Stimulated activated CD8-positive, alpha-beta memory T cell treated with anti-CD3 and anti-CD28 coated beads, Interleukin-7, amount 100 ng/mL, for 1 hour (primary cell): ENCODE measurements at places on chromosomes 1 and 21.

DNA sequence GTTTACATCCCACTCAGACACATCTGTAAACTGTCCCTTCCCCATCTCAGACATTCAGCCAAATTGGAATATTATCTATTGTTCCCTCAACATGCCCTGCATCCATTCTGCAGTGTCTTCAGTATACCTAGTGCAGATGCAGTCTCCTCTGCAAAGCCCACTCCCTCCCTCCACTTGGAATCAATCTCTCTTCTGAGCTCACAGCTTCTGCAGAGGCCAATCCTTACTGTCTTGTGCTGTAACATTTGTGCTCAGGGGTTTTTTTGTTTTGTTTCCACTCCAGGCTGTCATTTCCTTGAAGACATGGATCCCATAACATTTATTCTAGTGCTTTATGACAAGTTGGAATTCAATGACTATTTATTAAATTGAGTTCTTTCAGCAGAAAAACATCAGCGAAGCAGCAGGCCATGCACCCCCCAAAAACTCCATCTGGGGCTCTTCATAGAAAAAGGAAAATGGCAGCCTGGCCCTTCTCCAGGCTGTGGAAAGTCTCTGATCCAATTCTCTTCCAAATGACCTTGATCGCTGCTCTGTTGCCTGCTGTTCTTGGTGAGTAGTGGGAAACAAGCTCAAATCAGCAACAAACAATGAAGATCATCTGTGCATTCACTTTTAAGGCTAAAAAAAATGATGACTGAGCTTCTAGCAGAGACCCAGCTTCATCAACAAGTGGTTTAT lies 8.7 kb downstream of the C4BPA start:
- DNase-seq: no peak

DNA sequence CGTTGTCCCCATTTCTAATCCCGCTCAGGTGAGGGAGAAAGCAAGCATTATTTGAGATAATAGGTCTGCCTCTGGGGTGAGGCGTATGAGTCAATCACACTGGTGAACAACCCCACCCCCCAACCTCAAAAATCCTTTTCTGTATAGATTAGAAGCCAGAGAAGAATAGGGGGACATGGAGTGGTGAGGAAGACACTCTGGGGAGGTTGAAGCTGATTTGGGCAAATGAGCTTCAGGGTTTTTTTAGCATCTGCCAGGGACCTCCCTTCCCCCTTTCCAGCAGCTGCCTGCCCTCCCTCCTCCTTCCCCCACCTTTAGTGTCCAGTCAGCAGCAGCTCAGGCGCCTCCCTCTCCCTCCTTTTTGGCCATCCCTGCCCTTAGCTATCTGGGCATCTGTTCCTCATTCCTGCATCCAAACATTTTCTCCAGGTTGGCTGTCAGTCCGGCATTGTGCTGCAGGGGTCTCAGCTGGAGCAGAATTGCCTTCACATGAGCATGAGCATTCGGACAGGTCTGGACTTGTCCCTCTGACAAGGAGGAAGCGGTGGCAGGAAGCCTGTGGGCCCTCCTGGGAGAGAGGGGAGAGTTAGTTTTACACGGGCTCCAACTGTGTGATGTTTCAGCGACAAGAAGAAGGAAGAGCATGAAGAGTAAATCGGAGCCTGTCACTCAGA lies 30.8 kb upstream of the PTGFRN start:
- no peak for DNase-seq

GRCh38 chr1:218374401-218375353 lies 29.5 kb downstream of the TGFB2 start:
- DNase-seq: no peak

DNA sequence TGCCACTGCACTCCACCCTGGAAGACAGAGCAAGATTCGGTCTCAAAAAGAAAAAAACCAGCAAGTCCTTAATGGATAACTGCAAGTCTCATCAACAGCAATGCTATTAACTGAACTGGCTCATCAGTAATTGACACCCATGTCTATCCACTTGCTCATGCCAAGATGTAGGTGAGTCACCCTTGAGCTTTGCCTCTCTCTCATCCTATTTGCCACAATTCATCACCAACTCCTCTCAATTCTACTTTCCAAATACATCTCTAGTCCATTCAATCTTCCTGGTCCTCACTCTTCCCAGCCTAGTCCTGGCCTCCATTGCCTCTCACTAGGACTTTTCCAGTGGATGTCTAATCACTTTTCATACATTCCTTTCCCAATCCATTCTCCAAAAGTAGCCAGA lies 103.7 kb upstream of the PRMT6 start:
- no peak for DNase-seq

DNA sequence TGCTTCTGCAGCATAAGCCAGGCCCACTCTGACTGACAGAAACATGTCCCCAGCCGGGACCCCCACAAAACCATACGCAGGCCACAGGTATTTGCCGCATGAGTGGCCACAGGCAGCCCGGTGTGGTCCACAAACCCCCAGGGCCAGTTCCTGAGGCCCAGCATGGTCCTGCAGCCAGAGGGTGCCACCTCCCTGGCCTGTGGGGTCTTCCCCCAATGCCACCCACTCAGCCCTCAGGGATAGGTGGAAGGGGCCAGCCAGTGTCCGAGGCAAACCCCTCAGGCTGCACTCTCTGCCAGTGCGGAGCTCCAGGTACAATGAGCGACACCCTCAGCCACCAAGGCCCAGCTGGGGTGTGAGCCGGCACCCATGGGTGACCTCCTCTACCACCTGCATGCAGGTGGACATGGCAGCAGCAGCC lies 43.5 kb downstream of the UBE2G2 start:
- no peak for DNase-seq

GRCh38 chr1:52662645-52663313 lies 29.8 kb downstream of the SHISAL2A start:
- DNase-seq: no peak

- no peak for DNase-seq
Measured at GRCh38 chr1:153663211-153663610, 4.7 kb downstream of the SNAPIN start.

DNA sequence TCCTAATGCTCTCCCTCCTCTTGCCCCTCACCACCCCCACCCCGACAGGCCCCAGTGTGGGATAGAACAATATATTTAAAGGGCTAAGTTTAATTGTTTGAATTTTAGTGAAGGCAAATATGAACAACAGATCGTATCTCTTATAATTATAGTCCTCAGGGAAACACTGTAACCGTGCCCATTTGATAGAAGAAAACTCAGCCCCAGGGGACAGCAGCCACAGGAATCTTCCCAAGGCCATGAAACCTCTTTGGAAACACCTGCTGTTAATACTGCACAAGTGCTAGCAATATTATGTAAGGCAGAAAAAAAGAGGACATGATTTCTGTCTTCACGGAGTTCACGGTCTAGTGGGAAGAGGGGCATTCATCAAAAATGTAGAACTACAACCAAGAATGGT lies 142.2 kb downstream of the URB2 start:
- DNase-seq: no peak

GRCh38 chr1:246111570-246111969 lies 395.5 kb downstream of the SMYD3 start:
- DNase-seq: no peak

- no peak for DNase-seq
Measured at GRCh38 chr21:30478004-30478403, 2.2 kb downstream of the KRTAP19-1 start.

- no peak for DNase-seq
Measured at GRCh38 chr1:66943361-66943969, 18.7 kb downstream of the MIER1 start.

DNA sequence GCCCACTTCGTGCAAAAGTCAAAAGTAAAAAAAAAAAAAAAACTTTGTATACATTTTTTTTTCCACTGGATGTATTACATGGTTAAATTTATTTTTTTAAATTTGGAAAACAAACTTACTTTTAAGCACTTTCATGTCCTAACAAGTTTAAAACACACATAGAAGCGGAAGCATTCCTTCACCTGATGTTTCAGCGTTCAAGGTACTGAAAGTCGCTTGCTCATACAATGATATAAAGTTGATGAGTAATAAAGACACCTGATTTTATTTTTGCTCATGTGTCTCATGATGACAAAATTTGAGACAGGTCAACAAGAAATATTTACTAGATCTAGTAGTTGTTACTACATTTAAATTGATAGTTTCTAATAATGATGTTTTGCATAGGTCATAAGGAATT lies 35.5 kb downstream of the ADAMTS1 start:
- DNase-seq: no peak

- no peak for DNase-seq
Measured at GRCh38 chr1:147168626-147169058, 3.6 kb downstream of the PRKAB2 start.

- DNase-seq: no peak
Measured at GRCh38 chr1:116870300-116870699, 39.4 kb upstream of the PTGFRN start.

- no peak for DNase-seq
Measured at GRCh38 chr1:69291541-69291940, 276.2 kb upstream of the LRRC7 start.

GRCh38 chr21:39111931-39112550 lies 71.2 kb downstream of the PSMG1 start:
- DNase-seq: no peak

DNA sequence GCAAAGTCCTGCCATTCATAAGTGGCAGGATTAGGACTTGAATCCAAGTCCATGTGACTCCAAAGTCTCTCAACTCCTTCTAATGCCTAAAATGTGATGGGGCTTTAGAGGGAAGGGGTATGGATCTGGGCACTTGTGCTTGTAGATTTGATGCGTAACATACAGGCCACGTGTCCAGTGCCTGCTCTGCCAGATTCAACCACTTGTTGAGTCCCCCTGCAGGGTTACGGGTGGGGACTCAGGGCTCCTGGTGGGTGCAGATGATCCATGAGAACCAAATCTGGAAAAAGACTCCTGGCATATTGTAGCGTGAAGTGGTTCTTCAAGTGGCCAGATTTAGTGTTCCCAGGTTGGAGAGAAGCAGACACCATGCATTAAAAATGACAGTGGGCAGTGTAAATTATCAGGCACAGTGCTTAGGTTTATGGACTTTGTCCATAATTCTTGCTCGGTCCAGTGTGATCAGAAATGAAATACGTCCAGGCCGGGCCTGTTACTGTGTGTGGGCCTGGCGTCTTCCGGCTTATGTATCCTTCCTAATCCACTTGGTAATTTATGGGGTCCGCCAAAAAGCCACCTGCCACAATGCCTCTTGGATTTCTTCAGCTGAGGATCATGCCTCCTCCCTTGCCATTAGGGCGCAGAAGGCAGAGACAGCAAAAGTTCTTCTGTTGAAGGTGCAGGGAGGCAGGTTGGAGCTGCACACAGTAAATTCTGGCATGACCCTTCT lies 51.2 kb upstream of the LRP8 start:
- DNase-seq: no peak

DNA sequence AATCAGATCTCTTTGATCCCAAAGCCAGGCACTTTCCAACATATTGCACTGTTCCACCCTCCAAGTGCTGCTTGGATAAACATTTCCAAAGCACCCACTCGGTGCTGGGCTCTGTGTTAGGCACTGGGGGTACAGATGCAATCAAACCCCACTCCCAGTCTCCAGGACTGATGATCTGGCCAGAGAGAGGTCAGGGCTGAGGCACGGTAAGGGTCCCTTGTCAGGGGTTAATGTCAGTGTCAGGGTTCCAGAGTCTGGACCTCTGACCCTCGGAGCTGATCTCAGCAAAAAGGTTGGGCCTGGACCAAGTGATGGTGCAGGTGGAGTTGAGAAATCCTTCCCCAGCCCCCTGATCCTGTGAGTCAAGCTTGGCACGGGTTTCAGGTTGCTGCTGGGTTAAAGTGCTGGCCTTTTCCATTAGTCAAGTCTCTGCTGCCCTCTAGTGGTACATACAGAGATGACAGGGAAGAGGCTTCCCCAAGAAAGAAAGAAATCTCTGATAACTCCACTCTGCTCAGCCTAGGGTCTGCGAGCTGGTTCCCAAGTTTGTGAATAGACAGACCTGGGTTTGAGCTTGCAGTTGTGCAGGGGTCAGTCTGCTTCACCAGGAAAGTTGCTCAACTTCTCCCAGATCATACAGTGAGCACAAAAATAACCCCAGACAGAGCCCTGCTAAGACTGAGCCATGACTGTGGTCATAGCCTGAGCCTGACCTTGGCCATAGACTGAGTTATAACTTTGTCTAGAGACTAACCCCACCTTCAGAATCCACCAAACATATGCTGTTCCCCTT lies 74.6 kb downstream of the DMRTA2 start:
- DNase-seq: no peak

DNA sequence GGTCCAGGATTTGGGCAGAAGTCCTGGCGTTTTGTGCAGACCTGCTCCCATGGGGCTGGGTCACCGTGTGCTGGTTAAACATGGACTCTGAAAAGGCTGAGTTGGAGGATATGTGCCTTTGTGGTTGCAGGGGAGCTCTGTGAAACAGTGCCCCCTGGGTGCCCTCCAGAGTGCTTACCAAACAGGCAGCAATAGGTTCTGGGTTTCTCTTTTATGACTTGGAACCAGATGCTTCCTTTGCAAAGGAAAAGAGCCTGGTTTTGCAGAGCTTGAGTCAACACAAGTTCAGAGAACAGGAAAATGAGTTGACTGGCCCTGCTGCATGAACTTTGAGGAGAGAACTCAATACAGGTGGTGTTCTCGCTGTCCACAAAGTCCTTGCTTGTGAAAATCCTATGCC lies 288.9 kb downstream of the TM2D1 start:
- no peak for DNase-seq

- no peak for DNase-seq
Measured at GRCh38 chr1:208369658-208370057, 125.5 kb upstream of the PLXNA2 start.

- no peak for DNase-seq
Measured at GRCh38 chr1:222339376-222339947, 208.4 kb downstream of the HHIPL2 start.

DNA sequence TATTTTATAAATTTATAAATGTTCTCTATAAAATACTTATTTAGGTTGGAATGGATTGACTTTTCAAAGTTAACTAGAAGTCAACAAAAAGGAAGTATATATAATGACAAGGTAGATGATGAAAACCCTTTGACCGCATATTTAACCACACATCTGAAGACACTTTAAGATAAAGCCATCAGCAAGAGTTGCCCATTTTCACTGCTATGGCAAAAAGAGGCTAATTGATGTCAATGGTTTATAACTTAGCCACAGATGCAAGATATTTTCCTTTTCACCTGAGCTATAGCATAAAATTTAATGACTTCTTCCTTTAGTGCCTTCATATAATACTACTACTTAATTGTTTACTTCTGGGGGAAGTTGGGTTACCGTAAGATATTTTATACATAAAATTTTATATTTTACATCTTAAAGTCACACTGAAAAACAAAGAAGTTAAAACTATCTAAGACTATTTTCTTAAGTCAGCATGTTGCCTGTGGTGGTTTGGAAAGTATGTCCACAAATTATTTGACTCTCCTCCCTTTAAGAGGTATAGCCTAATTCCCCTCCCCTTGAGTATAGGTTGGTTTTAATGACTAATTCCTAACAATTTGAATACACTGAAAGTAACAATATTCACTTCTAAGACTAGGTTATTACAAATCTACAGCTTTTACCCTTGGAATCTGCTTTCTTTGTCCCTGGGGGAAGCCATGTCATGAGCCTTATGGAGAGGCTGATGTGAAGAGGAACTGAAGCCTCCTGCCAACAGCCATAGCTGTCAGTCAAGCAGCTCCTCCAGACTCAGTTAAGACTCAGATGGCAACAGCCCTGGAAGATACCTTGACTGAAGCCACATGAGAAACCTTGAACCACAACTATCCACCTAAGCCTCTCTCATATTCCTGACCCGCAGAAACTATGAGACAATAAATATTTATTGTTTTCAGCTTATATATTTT lies 40.3 kb upstream of the LRRC8B start:
- no peak for DNase-seq
